Transverse colon (tissue), 4 donors: ENCODE measurements at places on chromosomes 5 and 9. TPM values are rescaled to one million over a fixed set of nuclear protein-coding genes. Genes with fewer than 3 reads are reported as not detected.

- DNase-seq = no peak
These were observed 104.2 kb upstream of the ELL2 start for GRCh38 chr5:96065685-96066385.

GRCh38 chr5:23506329-23507236, 826 bp upstream of the PRDM9 start:
- no peak for DNase-seq

DNA sequence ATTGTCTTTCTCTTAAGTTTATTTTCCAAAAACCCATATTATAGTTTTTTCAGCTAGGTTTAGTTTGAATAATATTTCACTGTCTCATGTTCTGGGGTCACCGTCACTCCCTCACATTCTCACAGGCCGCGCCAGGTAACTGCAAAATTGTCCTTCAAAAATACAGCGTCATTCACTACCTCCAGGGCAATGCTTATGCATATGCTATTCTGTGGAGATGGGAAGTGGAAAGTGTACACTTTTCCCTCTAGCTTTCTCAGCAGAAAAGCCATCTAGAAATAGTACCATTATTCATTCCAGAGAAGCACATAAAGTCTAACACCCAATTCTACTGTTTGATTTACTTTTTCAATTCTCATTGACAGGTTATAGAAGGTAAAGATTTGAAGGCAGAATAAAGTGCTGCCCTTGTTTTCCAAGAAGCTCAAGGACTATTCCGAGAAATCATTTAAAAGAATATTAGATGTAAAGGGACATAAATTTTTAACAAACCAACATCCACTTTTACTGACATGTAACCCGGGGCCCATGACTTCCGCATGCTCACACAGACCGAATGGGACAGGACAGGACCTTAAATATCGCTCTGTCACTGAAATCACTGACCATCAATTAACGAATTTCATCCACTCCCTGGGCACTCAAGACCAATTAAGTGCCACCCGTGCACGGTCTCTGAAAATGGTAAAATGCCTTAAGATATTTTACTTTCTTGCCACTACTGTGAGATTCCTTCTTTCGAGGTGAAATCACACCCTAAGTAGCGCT, 720 bp downstream of the NUDT12 start:
- DNase-seq = peak; percentile 25

Gene GARNL3
- total RNA-seq = 10.5 TPM

Gene OLFM1
- total RNA-seq = not detected

Gene MYMK
- total RNA-seq = not detected

Gene CDKN2B-AS1
- total RNA-seq = 46.0 TPM

DNA sequence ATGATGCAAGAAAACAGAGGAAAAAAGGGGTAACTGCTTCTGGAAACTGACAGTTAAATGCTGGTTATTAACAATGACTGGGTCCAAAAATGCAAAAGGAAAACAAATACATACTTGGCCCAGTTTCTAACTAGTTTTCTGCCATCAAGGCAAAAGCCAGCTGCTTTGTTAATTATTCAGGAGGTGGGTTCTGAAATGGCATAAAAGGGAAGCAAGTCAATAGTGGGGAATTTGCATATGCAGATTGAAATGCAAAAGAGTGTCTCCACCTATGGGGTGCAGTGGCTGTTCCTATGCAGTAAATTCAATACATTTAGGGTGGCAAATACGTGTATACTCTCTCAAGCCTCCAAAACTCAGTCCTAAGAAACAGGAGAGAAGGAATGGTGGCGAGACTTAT, 33.4 kb downstream of the BARHL1 start:
- no peak for DNase-seq

GRCh38 chr5:113757508-113757907, 244.0 kb downstream of the YTHDC2 start:
- DNase-seq = no peak

Gene MYORG
- total RNA-seq = 71.4 TPM

DNA sequence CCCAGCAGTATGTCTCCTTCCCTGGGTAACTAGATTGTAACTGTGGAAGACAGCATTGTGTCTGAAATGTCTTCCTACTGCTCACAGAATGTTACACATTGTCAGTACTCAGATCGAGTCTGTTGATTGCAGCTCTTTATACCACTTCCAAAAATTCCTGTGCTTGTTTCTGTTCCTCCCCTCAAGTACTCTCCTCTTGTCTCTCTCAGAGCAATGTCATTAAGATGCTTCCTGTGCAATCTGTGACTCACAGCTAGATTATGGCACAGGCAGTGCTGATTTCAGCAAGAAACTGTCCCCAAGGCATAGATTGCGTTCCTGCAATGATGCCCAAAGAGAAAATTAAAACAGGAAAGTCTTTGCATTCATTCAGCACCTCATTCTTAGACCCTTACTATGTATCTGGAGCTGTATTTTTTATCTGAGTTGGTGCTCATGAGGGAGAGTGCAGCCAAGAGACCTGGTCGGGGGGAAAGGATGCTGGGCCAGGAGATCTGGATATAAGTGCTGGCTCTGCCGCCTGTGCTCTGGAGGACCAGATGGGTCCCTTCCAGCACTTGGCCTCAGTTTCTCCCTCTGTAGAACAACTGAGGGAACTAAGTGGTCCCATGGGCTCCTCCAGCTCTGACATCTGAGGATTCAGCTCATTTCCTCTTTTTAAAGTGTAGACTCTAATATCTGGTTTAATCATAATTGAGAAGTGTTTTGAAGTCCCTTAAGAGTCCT, 40.8 kb upstream of the GNPDA1 start:
- DNase-seq = no peak

Gene SPINK6
- not detected for total RNA-seq

DNA sequence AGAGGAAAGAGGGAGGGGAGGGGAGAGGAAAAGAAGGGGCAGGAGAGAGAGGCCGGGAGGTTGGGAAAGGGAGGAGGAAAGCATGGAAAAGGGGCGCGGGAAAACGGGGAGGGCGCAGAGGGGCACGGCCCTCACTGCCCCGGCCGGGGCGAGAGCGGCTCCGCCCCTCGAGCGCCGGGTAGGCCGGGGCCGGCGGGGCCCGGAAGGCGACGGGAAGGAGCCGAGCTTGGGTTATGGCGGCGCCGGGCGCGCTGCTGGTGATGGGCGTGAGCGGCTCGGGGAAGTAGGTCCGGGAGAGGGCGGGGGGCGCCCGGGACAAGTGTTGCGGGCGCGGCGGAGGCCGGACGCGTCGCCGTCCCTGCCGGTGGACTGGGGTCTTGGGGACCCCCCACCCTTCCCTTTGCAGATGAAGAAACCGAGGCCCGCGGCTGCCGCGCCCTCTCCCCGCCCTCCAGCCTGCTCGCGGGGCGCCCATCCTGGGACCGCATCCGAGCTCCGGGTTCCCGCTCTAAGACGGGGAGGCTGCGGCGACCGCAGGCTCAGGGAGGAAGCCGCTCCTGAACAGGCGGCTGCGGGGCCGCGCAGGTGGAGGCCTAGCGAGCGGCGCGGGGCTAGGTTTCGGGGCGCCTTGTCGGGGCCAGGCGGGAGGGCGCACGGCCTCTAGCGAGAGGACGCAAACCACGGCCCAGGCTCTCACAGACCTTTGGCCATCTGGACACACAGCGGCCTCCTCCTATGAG, at the start of gene IDNK:
IDNK (plus strand) TSS at position 205 of the 740 bp plus-strand sequence; CDS start at position 234, 29 bp downstream.
- DNase-seq = peak; percentile 48

GRCh38 chr9:133881671-133882381, 110.3 kb downstream of the VAV2 start:
- DNase-seq = no peak

GRCh38 chr9:29659014-29659413, 2085.7 kb upstream of the C9orf72 start:
- no peak for DNase-seq

DNA sequence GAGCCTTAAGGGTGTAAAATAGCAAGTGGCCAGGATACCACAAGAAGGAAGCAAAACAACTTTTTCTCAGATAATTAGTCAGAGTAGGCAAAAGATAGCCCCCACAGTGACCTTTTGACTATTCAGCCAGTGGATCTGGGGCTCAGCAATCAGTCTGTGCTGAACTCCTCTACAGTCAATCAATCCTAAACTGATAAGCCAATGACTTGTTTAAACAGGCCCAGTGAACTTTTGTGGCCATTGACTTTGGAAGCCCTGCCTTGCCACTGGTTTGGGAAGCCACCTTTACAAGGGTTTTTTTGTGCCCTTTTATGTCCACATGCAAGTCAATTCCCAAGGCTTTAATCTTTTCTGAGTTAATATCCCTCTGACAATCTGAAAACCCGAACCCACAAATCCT, 1565.0 kb upstream of the WWC1 start:
- no peak for DNase-seq

DNA sequence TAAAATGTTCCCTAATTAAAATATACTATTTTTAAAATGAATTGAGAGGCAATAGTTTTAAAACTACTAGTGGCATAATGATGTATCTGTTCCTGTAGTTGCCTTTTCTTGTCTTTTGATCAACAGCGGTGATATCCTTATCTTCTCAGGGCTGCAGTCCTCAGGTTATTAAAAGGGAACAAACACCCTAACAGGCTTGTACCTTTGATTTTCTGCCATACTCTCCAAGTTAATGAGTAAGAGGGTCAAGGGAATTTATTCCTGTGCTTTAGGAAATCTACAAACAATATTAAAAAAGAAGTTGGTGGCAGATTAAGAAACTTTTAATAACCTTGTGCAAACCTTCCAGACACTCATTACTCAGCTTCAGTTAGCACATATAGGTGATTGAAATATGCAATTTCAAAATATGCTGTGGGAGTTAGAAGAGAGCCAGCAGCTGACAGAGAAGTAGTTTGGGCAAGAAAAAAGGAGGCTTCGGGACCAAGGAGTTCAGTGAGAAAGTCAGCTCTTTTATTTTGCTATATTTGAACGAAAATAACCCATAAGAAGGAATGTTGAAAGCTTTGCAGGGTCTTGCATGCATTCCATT, 81.0 kb upstream of the TLE4 start:
- no peak for DNase-seq

GRCh38 chr5:525916-526315, 1.7 kb upstream of the SLC9A3 start:
- no peak for DNase-seq

DNA sequence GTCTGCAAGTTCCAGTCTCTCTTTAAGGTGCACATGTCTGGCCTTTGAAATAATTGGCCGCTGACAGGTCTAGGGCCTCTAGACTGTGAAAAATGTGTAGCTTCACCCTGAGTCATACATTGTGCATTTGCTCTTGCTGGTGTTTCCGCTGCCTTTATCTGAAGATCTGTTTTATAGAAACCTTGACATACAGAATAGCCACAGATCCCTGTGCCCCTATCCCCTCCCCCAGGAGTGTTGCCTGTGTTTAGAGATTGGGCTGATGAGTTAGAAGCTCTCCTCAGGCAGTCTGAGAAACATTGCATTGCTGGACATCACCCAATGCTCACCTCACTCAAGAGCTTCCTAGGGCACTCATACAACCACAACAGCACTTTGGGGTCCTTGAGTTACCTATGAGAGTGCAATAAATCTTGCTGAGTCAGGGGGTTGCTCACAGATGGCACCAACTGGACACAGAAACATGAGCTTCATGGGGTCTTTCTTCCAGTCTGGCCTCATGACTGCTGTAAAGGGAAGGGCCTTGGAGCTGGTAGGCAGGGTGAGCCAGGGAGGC, 3.8 kb upstream of the ZNF782 start:
- DNase-seq = no peak

DNA sequence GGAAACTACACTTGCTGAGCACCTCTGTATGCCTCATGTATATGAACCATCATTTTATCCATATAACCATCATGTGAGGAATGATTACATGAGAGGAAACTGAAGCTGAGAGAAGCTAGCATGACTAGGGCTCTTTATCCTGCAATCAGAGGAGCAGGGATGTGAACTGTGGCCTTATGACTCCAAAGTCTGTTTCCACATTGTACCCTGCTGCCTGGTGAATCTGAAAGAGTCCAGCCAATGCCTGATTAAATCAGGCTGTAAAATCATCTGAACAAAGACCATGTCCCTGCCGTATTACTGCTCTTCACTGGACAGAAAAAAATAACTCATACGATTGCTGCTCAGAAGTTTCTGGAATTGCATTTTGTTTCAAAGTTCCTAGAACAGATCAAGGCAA, 67.0 kb downstream of the LPAR1 start:
- no peak for DNase-seq

- DNase-seq = peak; percentile 59
These were observed 470 bp downstream of the BAG1 start for GRCh38 chr9:33264003-33264472.

Gene AK1
- 24.7 TPM for total RNA-seq

- DNase-seq = peak; percentile 29
These were observed 441.8 kb upstream of the TLE4 start for GRCh38 chr9:79129865-79130480.

DNA sequence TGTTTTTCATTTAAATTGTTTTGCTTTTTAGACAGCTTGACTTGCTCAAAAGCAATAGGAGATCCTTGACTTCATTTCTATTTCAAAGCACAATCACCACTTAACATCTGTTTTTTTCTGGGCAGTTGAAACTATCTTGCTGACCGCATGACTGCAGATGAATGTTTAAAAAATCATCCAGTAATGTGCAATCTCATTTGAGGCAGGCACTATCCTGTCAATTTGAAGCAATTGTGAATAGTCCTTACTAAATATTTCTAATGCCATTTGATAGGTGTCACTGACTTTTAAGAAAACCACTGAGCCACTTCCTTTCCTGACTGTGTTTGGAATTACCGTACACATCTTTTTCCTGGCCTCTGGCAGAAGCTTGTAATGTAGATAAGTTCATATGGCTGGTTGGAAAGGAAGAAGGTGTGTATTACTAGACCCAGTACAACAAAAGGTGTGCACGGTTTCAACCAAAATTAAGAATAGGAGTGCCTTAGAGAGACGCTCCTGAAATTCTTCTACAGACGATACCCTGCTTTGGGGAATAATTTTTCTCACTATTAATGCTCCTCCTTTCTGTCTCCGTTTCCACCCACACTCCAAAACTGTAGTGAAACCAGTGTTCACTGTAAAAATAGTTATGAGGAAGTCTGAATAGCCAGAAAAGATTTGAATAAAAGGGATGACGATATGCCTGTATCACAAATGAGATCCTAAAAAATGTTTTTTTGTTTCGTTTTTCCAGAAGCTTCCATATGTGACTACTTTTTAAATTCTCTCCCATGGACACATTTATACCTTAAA, 136.7 kb upstream of the MOCS2 start:
- DNase-seq = no peak

DNA sequence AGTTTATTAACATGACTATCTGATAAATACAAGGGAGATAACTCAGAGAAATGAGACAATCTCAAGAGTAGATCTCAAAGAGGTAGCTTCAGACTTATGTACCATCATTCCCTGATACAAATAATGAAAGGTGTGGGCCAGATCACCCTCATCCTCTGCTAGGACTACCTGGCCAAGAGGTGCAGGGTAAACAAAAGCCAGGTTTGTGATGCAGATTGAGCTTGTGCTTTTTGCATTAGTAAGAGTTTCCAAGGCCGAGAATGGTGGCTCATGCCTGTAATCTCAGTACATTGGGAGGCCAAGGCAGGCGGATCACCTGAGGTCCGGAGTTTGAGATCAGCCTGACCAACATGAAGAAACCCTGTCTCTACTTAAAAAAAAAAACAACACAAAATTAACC, 8.9 kb upstream of the SPIN1 start:
- DNase-seq = no peak

DNA sequence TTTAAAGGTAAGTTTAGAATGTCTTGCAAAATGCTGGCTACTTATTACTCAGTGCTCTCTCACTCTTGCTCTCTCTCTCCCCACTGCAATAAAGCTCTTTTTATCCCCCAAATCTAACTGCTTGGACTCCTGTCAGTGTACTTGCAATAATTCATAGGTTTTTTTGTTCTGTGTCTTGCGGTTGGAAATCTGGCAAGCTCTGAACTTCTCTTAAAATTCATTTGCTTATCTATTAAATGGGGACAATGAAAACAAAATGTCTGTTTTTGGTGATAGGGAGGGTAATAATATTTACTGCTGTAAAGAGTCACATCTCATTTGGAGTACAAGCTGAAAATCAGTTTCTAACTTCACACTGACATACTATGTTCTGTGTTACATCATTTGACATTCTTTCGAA, 18.7 kb upstream of the OR13D1 start:
- DNase-seq = no peak
